ENCODE measurements at places on chromosomes 2 and 18.

DNA sequence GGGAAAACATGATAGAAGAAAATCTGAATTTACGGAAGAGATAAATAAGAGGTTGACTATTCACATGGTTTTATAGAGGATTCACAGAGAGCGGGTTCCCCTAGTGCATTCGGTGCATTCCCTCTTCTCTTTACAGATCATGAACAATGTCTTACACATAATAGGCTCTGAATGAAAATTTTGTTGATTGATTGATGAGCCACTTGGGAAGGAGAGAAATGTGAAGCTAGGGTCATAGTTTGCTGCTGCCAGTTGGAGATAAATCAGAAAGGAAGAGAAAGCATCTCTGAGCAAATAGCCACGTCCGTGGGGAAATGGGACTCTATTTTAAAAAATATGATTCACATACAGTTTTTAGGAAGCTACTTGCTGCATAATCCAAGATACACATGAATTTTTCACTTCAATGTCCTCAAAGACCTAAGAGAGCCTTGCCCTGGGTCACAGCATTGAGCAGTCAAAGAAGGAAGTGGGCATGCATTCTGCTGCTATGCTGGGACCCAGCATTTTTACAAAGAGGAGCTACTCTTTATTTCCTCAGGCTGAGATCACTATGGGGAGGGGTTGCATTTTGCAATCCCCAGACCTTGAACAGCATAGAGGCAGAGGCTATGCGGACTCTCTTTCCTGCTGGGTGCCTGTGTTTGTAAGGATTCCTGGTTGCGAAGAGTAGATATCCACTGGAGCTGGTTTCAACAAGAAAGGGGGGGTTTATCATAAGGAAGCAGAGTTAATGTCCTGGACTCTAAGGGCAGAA is 395.3 kb downstream of the TSN start:
- DNase-seq: no peak

DNA sequence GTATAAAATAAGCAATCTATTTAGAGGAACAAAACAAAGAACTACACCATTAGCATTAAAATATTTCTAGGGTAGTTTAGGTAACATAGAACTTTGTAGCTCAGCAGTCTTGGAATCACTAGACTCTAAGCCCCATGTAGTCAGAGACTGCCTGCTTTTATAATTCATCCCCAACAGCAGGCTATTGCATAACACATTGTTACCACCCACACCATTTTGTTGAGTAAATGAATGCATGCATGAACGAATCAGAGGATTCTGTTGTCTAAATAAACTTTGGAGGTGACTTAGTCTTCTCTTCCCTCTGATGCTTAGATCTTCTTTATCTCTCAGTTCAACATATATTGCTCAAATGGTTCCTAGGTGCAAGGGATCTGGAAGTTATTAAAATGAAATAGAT is 167.6 kb upstream of the TNP1 start:
- no peak for DNase-seq

- DNase-seq: peak; percentile 49
Observed at GRCh38 chr2:123080331-123080730, 944.8 kb upstream of the CNTNAP5 start.

DNA sequence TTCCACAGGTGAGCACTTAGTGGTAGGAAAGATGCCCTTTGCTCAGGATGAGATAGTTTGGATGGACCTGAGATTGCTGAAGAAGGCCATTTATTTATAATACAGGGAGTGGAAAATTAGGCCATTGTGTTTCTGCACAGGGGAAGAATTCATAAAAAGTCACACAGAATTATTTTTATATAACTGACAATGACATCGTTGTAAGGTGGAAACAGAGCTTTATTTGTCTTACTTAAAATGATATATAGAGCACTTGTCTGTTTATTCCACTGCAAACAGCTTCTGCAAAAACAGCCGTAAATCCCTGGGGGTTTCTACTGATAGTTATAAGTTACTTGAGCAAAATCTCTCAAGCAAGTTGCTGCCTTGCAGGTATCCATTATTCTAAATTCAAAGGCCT is 158.1 kb upstream of the ZNF521 start:
- no peak for DNase-seq

DNA sequence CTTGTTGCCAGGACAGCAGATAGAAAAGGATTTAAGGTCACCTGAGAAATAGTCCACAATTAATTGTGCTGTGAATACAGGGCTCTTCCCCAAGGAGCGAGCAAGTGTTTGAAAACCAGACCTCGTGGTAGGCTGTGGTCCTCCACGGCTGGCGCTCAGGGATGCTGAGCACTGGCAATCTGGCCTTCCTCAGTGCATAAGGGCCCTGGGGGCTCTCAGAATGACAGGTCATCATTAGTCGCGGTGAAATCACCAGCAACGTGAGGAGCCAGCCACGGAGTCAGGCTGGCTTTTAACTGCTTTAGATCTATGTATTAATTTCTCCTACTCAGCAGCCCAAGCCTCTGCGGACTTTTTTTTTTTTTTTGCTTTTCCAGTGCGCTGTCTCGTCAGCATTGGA is 148.5 kb downstream of the FHOD3 start:
- no peak for DNase-seq

DNA sequence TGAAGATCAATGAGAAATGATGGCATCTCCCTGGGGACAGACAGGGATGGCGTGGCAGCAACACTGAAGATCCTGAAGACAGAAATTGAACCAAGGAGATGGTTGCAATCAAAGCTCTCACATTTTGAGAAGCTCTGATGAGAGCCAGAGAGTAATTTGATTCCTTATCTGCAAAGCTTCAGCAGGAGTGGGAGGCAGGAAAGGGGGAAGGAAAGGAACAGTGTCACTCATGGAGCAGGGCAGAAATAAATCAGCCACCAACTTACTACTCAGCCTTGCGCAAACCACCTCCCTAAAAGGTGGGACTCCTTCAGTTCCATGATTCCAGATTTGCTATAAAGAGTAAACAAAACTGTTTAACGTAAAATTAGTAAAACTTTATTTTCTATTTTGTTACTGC is 119.2 kb downstream of the CACNB4 start:
- no peak for DNase-seq

- no peak for DNase-seq
Observed at GRCh38 chr2:105803773-105804172, 59.1 kb downstream of the NCK2 start.

DNA sequence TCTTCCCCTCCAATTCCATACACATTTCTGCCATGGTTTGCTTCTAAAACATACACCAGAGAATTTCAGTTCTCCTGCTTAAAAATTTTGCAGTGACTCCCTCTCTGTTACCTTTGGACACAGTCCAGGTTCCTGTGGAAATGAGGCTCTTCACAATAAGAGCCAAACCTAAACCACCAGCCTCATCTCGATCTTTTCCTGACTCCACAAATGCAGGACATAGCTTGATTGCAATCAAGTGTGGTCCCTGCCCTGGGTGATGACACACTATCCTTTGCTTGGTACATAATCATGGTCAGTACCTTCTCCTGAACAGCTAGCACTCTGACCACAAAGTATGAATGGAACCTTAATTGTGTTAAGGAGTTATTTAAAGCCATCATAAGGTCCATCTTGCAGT is 134.9 kb upstream of the CHAC2 start:
- peak; percentile 14 for DNase-seq

- no peak for DNase-seq
Observed at GRCh38 chr2:167548396-167548795, 660.1 kb downstream of the XIRP2 start.

GRCh38 chr2:21787941-21788340 is 664.2 kb downstream of the TDRD15 start:
- no peak for DNase-seq

GRCh38 chr18:52451256-52451655 is 111.3 kb downstream of the DCC start:
- DNase-seq: no peak

GRCh38 chr2:98935777-98936352 is at the start of gene CRACDL:
Gene CRACDL (minus strand): TSS chr2:98936225. CDS start chr2:98846800, 89,425 bp downstream.
- DNase-seq: peak; percentile 89

DNA sequence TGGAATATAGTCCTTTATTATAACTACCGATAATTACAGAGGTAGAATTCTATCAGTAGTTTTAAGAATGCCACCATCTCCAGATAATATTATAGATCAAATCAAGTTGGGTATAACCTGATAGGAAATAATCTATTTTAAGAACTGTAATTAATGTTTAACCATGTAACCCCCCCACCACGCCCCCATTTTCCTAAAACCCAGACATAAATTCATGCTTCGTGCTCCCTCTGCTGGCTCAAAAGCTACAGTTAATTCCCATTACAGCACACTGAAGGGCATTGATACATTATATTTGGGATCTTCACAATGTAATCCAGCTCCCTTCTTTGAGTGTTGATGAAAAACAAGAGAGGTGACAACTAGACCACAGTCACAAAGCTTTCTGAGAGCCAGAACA is 228.0 kb upstream of the SMAD7 start:
- peak; percentile 65 for DNase-seq

- no peak for DNase-seq
Observed at GRCh38 chr2:44009136-44009735, 13.4 kb upstream of the LRPPRC start.

- peak; percentile 88 for DNase-seq
Observed at GRCh38 chr2:128306081-128306930, 12.4 kb downstream of the HS6ST1 start.

DNA sequence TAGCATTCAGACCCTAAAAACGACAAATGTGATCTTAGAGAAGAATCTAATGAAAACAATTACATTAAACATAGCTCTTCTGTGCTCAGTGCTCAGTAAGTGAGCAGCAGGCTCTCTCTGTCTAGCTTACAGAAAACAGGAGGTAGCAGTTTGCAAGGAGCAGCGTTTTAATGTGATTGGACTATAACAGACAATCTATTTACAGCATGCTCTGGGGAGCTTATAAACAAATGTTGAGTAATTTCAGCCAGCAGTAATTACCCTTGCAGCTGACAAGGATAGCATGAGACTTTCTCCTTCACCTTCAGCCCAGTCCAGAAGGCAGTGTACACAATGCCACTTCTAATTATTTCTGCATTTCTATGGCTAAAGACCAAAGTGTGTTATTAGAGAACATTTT is 270.4 kb downstream of the FIGN start:
- DNase-seq: no peak

GRCh38 chr2:224786848-224787247 is 70.7 kb upstream of the CCDC195 start:
- no peak for DNase-seq

DNA sequence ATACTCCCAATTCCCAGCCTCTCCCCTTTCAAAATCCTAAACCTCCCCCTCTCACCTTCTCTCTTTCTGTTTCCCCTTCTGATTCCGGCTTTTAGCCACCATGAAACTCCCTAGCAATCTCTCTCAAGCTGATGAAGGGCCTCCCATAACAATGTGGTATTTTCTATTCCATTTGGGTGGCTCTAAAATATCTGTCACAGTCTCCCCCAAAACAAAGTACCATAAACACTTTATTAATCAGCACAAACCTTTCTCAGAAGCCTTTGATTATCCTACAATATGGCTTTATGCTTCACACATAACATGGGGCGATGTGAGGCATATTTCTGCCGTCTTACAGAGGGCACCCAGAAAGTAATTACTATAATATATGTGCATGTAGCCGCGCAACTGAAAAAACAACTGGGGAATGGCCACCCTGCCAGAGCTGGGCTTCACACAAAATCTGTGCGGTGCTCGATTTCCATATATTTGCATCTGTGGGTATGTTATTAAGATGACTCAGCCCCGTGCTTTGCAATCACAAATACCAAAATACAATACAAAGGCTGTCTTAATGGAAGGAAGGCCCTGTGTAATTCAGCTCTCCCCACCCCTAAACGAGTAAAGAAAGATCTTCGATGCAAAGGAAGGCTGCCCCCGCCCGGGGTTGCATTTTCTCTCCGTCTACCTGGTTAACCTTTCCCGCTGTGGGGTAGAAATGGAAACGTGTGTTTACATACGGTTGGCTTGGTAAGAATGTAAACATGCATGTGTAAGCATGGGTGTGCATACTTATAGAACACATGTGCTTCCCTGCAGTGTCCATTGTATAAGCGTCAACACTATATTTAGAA is 81.4 kb downstream of the CELF4 start:
- DNase-seq: peak; percentile 9

DNA sequence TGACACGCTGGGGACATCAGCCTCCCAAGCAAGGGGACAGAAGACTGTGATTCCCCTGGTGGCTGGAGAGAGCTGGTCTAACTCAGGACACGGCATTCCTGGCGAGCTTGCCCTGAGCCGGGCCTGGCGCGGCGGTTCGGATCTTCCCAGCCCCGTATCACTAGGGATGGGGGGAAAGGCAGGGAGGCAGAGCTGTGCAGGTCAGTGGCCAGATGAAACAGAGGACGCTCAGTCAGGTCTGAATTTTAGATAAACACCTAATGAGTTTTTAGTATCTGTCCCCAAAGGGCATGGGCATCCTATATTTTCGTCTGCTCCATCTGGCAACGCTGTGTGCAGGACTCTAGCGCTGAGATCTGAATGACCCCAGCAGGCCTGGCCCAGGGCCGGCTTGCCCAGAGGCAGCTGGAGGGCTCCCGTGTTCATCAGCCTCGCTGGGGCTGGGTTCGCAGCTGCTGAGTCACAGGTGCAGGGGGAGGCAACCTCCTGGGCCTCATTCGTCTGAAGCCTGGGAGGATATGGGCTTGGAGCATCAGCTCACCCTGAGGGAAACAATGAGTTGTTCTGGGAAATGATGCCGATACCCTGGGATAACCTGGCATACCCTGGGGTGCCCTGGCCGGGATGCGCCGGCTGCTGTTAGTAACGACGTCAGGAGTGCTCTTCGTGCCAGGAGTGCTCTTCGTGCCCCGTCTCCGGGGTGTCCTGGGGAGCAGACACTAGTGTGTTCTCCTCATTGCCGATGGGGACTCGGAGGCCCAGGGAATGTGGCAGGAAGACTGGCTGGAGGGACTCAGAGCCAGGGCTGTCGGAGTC is 48.1 kb upstream of the HPCAL1 start:
- DNase-seq: peak; percentile 29

- DNase-seq: peak; percentile 24
Observed at GRCh38 chr18:154151-154550, 4.2 kb upstream of the USP14 start.

DNA sequence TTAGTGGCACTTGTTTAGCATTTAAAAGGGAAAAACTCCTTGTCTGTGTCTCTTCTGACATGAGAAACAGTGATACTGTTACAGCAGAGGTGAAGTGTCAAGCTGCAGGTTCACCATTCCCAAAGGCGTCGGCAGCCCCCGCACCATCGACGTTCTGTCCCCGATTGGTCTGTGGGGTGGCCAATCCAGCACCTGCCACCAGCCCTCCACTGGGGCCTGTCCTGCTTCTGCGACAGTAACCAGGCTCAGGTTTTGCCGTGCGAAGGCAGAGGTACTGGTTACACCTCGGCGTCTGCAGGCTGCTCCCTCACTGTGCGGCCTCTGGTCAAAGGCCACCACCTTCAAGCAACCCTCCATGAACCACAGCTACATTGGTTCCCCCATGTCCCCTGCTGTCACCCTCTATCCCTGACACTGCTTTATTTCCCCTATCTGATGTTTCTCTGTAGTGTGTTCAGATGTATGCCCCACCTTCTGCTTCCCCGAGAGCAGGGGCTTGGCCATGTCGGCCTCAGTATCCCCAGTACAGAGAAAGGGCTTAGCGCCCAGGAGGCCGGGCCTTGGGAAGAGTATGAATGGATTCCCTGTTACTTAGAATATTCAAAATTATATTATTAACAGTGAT is 8.6 kb upstream of the ESPNL start:
- DNase-seq: no peak

Data from DMS53 (cell line).